T-helper 17 cell (primary cell): ENCODE measurements at places on chromosomes 3 and 15.
A peak's percentile ranks its signal among the peaks of the same experiment; 100 is the strongest.

- no peak overlapping the region for H3K27ac ChIP-seq
- no peaks in the 10 kb centered on the region for H3K4me1 ChIP-seq
- DNase-seq, result no peak
- no peaks in the 10 kb centered on the region for H3K36me3 ChIP-seq
- H3K4me3 ChIP-seq, result no peak overlapping the region
- no peaks in the 10 kb centered on the region for H3K27me3 ChIP-seq
These were observed 254.7 kb downstream of the PLOD2 start for GRCh38 chr3:145906301-145906700.

GRCh38 chr3:186380622-186381380 lies 18.8 kb upstream of the DGKG start:
- no peaks in the 10 kb centered on the region for H3K36me3 ChIP-seq
- H3K4me1 ChIP-seq, result no peaks in the 10 kb centered on the region
- peaks cover 15% of the 10 kb centered on the region for H3K27me3 ChIP-seq

DNA sequence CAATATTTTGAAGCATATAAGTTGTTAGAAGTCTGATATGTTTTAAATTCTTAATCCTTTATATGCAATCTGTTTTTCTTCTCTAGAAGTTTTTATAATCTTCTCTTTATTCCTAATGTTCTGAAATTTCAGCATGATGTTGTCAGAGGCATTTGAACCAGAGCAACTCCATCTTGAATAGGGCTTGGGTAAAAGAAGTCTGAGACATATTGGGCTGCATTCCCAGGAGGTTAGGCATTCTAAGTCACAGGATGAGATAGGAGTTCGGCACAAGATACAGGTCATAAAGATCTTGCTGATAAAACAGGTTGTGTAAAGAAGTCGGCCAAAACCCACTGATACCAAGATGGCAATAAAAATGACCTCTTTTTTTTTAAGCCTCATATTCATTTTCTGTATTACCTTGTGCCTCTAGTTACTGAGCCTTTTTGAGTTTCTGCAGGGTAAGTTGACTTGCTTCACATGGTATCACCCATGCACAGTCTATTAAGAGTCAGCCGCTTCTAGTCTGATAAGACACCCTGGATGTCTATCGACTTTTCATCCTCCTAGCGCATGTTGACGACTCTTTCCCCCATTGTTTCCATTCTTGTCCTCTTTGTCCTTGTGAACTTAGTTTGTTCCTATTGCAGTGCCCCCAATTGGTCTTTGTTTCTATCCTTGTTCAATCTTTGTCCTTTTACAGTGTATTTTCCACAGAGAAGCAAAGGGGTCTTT lies 80.8 kb upstream of the RNU6-1 start:
- H3K4me1 ChIP-seq, result no peaks in the 10 kb centered on the region
- DNase-seq, result no peak
- H3K4me3 ChIP-seq, result no peak overlapping the region
- H3K36me3 ChIP-seq, result no peaks in the 10 kb centered on the region
- H3K27ac ChIP-seq, result no peak overlapping the region

- H3K27ac ChIP-seq, result no peak overlapping the region
These were observed 37.9 kb downstream of the MLH1 start for GRCh38 chr3:37031096-37031682.

DNA sequence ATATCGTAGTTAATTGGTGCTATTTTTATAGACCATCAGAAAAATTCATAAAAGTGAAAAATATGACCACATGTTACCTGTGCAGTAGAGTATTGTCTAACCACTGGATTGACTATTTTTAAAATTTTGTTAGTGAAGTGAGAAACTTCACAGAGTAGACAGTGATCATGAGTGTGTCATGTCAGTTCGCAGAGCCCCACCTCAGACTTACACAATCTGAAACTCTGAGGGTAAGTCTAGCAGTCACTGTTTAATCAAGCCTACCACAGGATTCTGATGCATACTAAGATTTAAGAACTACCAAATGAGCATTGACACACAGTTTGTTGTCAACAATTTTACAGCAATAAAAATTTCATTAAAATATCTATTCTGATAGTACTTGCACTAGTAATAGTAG lies 552.9 kb upstream of the SUCLG2 start:
- no peak overlapping the region for H3K4me3 ChIP-seq
- no peaks in the 10 kb centered on the region for H3K27me3 ChIP-seq
- no peak for DNase-seq

DNA sequence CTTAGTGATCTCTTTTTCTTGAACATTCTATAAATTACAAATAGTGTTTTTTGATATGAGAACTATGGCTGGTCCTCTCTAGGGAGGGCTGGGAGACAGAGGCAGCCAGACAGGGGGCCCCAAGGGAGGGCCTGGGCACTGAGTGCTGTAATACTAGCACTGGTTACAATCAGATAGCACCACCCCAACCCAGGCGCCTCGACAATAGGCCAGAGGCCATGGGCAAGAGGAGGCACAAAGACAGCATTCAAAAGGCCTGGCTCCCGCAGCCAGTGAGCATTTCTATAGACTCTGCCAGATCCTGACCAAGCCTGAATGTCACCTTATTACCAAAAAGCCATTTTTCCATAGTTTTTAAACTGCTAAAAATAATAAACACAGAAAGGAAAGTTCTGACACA lies 158.5 kb downstream of the THRB start:
- H3K4me1 ChIP-seq, result no peaks in the 10 kb centered on the region
- H3K4me3 ChIP-seq, result no peak overlapping the region
- H3K36me3 ChIP-seq, result no peaks in the 10 kb centered on the region
- no peaks in the 10 kb centered on the region for H3K27me3 ChIP-seq
- DNase-seq, result no peak

GRCh38 chr3:139187648-139188047 lies 143.0 kb upstream of the PRR23C start:
- H3K4me1 ChIP-seq, result no peaks in the 10 kb centered on the region
- H3K36me3 ChIP-seq, result no peaks in the 10 kb centered on the region
- DNase-seq, result no peak
- H3K27me3 ChIP-seq, result no peaks in the 10 kb centered on the region
- H3K4me3 ChIP-seq, result no peak overlapping the region
- H3K27ac ChIP-seq, result no peak overlapping the region

DNA sequence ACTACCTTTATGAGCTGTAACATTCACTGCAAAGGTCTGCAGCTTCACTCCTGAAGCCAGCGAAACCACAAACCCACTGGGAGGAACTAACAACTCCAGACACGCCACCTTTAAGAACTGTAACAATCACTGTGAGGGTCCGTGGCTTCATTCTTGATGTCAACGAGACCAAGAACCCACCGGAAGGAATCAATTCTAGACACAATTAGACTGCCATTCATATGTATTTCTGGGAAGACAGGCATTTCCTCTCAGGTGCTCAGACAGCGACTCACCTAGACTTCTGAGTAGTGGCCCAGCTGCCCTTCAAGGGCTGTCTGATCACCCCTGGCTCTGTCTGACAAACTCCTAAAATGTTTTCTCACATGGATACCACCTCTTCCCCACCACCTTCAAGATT lies 506.8 kb downstream of the PDCD6IP start:
- H3K4me3 ChIP-seq, result no peak overlapping the region
- H3K27me3 ChIP-seq, result no peaks in the 10 kb centered on the region
- H3K27ac ChIP-seq, result no peak overlapping the region
- no peaks in the 10 kb centered on the region for H3K36me3 ChIP-seq
- no peak for DNase-seq

- DNase-seq, result no peak
- no peak overlapping the region for H3K27ac ChIP-seq
- H3K4me1 ChIP-seq, result peaks cover 9% of the 10 kb centered on the region
- no peaks in the 10 kb centered on the region for H3K36me3 ChIP-seq
- no peaks in the 10 kb centered on the region for H3K27me3 ChIP-seq
- H3K4me3 ChIP-seq, result no peak overlapping the region
These were observed 8.2 kb upstream of the VGLL4 start for GRCh38 chr3:11651900-11652299.

DNA sequence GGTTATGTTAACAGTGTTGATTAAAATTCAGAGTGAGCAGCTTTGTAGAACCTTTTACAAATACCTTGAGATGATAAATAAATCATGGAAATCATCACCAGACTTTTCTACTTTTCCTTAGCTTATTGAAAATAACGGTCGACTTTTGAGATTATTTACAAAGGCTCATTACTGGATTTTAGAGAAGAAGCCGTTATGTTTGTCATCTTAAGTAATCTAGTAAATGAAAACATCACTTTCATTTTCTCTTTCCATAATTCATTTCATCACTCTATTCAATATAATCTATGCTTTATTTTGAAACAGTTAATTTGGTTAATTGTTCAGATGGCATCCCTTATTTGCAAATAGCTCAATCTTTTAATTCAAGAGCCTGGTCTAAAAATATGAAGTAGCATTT lies 3.6 kb downstream of the PLCL2 start:
- no peak for DNase-seq
- H3K4me3 ChIP-seq, result peak overlapping the region; percentile 98
- peaks cover 53% of the 10 kb centered on the region for H3K4me1 ChIP-seq
- no peaks in the 10 kb centered on the region for H3K27me3 ChIP-seq
- H3K27ac ChIP-seq, result peak overlapping the region; percentile 97

GRCh38 chr15:70765504-70766281 lies 2.3 kb upstream of the UACA start:
- DNase-seq, result no peak
- peaks cover 31% of the 10 kb centered on the region for H3K27me3 ChIP-seq
- H3K4me3 ChIP-seq, result no peak overlapping the region

GRCh38 chr15:87243474-87243873 lies 1013.1 kb downstream of the NTRK3 start:
- H3K4me1 ChIP-seq, result no peaks in the 10 kb centered on the region
- no peak overlapping the region for H3K27ac ChIP-seq
- H3K27me3 ChIP-seq, result peaks cover 16% of the 10 kb centered on the region
- no peak overlapping the region for H3K4me3 ChIP-seq

DNA sequence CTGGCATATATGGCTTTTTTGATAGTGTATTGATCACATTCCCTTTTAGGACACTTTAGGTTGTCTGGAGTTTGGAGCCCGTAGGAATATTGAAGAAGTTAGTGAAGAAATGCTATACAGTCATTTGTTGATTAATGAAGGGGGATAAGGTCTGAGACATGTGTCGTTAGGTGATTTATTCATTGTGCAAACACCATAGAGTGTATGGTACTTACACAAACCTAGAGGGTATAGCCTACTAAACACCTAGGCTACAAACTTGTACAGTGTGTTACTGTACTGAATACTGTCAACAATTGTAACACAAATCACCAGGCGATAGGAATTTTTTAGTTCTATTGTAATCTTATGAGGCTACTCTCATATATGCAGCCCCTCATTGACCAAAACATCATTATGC lies 3.3 kb downstream of the TPM1 start:
- no peak overlapping the region for H3K27ac ChIP-seq
- H3K27me3 ChIP-seq, result peaks cover 59% of the 10 kb centered on the region
- DNase-seq, result no peak
- H3K4me3 ChIP-seq, result no peak overlapping the region

DNA sequence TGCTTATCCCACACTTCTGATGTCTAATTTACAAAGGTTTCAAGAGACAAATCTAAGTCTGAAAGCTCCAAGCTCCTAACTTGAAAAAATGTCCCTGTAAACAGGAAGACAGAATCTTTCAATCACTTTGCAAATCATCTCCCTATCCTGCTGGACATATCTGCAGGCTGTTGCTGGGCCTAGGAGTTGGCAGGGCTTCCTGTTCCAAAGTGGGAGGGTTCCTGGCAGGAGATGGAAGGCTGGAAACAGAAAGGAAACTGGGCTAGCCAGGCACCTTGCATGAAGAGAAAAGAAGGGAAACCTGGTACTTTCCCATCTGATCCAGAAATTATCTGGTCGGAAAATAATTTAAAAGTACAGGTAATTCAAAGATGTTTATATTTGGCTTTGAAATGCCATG lies 227.3 kb upstream of the IL12A start:
- peaks cover 4% of the 10 kb centered on the region for H3K4me1 ChIP-seq
- DNase-seq, result no peak
- H3K4me3 ChIP-seq, result no peak overlapping the region

- DNase-seq, result no peak
- peaks cover 8% of the 10 kb centered on the region for H3K36me3 ChIP-seq
- peak overlapping the region; percentile 97 for H3K4me3 ChIP-seq
- peak overlapping the region; percentile 100 for H3K27ac ChIP-seq
- peaks cover 27% of the 10 kb centered on the region for H3K4me1 ChIP-seq
- H3K27me3 ChIP-seq, result no peaks in the 10 kb centered on the region
These were observed 747 bp downstream of the NSUN3 start for GRCh38 chr3:94063496-94064119.

GRCh38 chr3:161851941-161852566 lies 355.4 kb downstream of the OTOL1 start:
- peaks cover 2% of the 10 kb centered on the region for H3K36me3 ChIP-seq
- H3K4me3 ChIP-seq, result no peak overlapping the region
- H3K4me1 ChIP-seq, result no peaks in the 10 kb centered on the region
- H3K27me3 ChIP-seq, result no peaks in the 10 kb centered on the region

- no peaks in the 10 kb centered on the region for H3K36me3 ChIP-seq
- H3K27me3 ChIP-seq, result no peaks in the 10 kb centered on the region
- no peak for DNase-seq
- H3K4me3 ChIP-seq, result no peak overlapping the region
- no peaks in the 10 kb centered on the region for H3K4me1 ChIP-seq
These were observed 11.7 kb downstream of the TRAIP start for GRCh38 chr3:49844464-49845183.

- H3K36me3 ChIP-seq, result no peaks in the 10 kb centered on the region
- H3K27me3 ChIP-seq, result no peaks in the 10 kb centered on the region
- no peak overlapping the region for H3K27ac ChIP-seq
- no peaks in the 10 kb centered on the region for H3K4me1 ChIP-seq
These were observed 660.7 kb upstream of the ADAMTS9 start for GRCh38 chr3:65348398-65348995.

GRCh38 chr3:13495921-13496723 lies 16.0 kb downstream of the HDAC11 start:
- DNase-seq, result peak; percentile 66
- peaks cover 8% of the 10 kb centered on the region for H3K4me1 ChIP-seq
- no peaks in the 10 kb centered on the region for H3K36me3 ChIP-seq
- H3K27me3 ChIP-seq, result no peaks in the 10 kb centered on the region
- H3K27ac ChIP-seq, result peak overlapping the region; percentile 72

- H3K36me3 ChIP-seq, result no peaks in the 10 kb centered on the region
- peaks cover 24% of the 10 kb centered on the region for H3K4me1 ChIP-seq
- DNase-seq, result peak; percentile 96
- peak within 1 kb of the TSS; percentile 70 for H3K27ac ChIP-seq
- peak within 1 kb of the TSS; percentile 95 for H3K4me3 ChIP-seq
These were observed at the start of gene APEH for GRCh38 chr3:49673715-49674496. Gene APEH (plus strand): TSS chr3:49674351. CDS start chr3:49674402, 51 bp downstream.

- H3K4me3 ChIP-seq, result peak overlapping the region; percentile 43
- no peaks in the 10 kb centered on the region for H3K36me3 ChIP-seq
- peaks cover 43% of the 10 kb centered on the region for H3K4me1 ChIP-seq
- no peak for DNase-seq
These were observed 73.8 kb upstream of the ZBED2 start for GRCh38 chr3:111668888-111669488.

GRCh38 chr15:33451385-33451784 lies 140.6 kb downstream of the RYR3 start:
- DNase-seq, result no peak
- no peak overlapping the region for H3K27ac ChIP-seq
- peaks cover 2% of the 10 kb centered on the region for H3K4me1 ChIP-seq
- no peak overlapping the region for H3K4me3 ChIP-seq

GRCh38 chr15:92068121-92068520 lies 214.6 kb downstream of the SLCO3A1 start:
- no peak for DNase-seq
- no peak overlapping the region for H3K4me3 ChIP-seq
- H3K27ac ChIP-seq, result no peak overlapping the region
- no peaks in the 10 kb centered on the region for H3K36me3 ChIP-seq

GRCh38 chr3:150567328-150567727 lies 20.7 kb downstream of the EIF2A start:
- no peak for DNase-seq
- H3K4me1 ChIP-seq, result peaks cover 4% of the 10 kb centered on the region
- no peaks in the 10 kb centered on the region for H3K27me3 ChIP-seq
